A673 (cell line): ENCODE measurements at places on chromosomes 3 and 15. TPM values are rescaled to one million over a fixed set of nuclear protein-coding genes. Genes with fewer than 3 reads are reported as not detected.
A peak's percentile ranks its signal among the peaks of the same experiment; 100 is the strongest.

DNA sequence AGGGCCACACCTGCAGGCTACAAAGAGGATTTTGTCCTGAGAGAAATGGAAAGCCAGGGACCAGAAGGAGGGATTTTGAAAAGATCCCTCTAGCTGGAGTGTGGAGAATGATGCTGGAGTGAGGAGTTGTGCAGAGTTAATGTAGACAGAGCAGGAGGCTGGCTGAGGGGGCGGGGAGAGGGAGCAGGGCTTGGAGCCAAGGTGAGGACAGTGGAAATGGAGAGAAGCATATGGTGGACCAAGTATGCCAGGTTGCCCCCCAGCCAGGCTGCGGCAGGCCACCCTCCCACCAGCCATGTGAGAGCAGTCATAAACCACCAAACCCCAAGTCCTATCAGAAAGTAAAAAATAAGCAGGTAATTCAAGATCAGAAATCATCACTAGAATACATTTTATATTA lies 14.7 kb downstream of the RARRES1 start:
- H3K27me3 ChIP-seq, result no peaks in the 10 kb centered on the region
- no peak overlapping the region for H3K4me3 ChIP-seq
- no peaks in the 10 kb centered on the region for H3K4me1 ChIP-seq
- no peaks in the 10 kb centered on the region for H3K36me3 ChIP-seq

TRA2B gene
- 328 and 339 TPM in 2 replicates for total RNA-seq

DNA sequence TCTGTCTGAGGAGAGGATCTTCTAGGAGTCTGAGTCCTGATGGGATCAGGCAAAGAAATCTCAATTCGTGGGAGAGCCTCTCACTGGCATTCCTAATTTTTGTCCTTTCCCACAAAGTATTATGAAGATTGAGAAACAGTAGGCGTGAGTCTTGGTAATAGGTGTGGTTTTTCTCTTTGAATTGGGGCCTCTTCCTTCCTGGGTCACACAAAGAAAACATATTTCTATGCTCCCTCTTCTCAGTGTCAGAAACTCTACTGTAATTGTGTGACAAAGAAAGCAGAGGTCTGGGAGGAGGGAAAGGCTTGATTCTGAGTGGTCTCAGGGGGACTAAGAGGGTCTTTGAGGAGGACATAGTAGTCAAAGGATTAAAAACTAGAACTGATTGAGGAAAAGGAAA lies 6.0 kb downstream of the GABRR3 start:
- H3K27ac ChIP-seq, result no peak overlapping the region
- H3K27me3 ChIP-seq, result peaks cover 5% of the 10 kb centered on the region
- no peak overlapping the region for H3K4me3 ChIP-seq
- no peak for DNase-seq
- no peaks in the 10 kb centered on the region for H3K4me1 ChIP-seq

GPX1 gene
- 122 and 128 TPM in 2 replicates for total RNA-seq

DNA sequence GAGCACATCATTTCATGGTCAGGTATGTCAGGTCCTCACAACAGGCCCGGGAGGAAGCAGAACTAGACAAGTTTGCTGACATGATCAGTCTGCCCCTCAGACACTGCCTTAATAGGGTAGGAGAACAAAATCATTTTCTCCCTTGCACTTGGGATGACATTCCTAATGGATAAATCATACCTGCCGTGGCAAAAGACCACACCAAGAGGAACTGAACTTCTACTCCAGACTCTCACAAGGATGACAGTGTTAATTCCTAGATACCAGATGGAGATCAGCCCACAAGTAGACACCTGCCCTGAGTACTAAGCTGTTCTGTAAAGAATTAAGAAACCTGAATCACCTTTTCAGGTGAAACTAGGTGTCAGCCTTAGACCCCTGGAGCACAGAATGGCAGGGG lies 19.5 kb downstream of the SIAH2 start:
- peak overlapping the region; percentile 90 for H3K27ac ChIP-seq
- no peak for DNase-seq
- H3K4me1 ChIP-seq, result peaks cover 90% of the 10 kb centered on the region
- peak overlapping the region; percentile 20 for H3K4me3 ChIP-seq

POPDC2 gene
- total RNA-seq, result 0.72 and 0.99 TPM in 2 replicates

CPNE9 gene
- not detected in 2 replicates for total RNA-seq
